ENCODE measurements at places on chromosomes 7 and 10. TPM values are rescaled to one million over a fixed set of nuclear protein-coding genes. Genes with fewer than 3 reads are reported as not detected.

DDC gene
- total RNA-seq: not detected

C10orf53 gene
- total RNA-seq: not detected

WDFY4 gene
- total RNA-seq: not detected

GRID2IP gene
- not detected for total RNA-seq

ZNF488 gene
- not detected for total RNA-seq

CAMK1D gene
- total RNA-seq: 2.3 TPM

GOLGA7B gene
- total RNA-seq: not detected

FAM237B gene
- not detected for total RNA-seq
